Keratinocyte (primary cell): ENCODE measurements at places on chromosomes 7 and 10. TPM values are rescaled to one million over a fixed set of nuclear protein-coding genes. Genes with fewer than 3 reads are reported as not detected.

DNA sequence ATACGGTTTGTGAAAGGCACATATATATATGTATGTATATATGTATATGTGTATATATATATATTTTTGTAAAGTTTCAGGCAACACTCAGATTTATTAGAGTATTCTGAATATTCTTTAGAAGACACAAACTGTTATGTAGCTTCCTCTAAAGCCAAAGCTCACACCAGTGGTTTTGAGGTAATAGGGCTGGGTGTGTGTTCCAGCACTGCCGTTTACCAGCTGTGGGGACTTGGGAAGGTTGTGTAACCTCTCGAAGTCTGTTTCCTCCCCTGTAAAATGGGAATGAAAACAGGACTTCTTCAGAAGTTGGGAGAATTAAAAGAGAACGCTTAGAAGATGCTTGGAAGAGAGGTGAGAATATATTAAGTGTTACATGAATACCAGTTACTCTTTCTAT, 94.8 kb downstream of the PRPF18 start:
- no peak for DNase-seq

- no peak for DNase-seq
Observed at GRCh38 chr7:142860968-142861367, 6.1 kb downstream of the EPHB6 start.

DNA sequence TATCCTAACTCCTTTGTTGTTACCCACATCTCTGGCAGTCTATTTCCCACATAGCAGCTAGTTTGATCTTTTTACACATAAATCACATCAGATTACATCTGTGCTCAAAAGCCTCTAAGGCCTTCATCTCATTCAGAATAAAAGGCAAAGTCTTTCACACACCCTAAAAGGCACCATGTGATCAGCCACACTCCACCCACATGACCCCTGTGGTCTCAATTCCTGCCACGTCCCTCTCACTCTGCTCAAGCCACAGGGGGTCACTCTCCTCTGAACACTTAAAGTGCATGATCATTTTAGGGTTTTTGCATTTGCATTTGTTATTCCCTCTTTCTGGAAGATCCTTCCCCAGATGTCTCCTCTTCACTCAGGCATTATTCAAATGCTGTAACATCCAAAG, 30.8 kb downstream of the ELAPOR2 start:
- DNase-seq: no peak

GRCh38 chr10:91422915-91423314, 12.8 kb downstream of the HECTD2 start:
- no peak for DNase-seq

DNA sequence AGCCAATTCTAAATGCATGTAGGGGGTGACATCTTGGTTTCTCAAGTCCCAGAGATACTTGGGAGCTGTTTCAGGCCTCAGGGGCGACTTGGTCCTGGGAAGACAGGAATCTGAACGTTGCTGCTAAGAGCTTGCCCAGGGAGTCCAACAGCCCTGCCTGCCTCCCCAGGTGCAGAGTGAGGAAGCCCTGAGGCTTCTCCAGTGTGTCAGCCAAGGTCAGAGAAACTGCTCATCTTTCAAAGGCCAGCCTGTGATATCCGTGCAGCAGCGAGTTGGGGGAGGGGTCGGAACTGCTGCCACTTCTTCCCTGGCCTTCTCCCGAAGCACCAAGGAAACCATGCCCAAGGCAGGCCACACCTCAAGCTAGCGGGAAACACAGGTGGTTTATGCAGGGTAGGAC, 9.7 kb downstream of the GDF2 start:
- no peak for DNase-seq

DNA sequence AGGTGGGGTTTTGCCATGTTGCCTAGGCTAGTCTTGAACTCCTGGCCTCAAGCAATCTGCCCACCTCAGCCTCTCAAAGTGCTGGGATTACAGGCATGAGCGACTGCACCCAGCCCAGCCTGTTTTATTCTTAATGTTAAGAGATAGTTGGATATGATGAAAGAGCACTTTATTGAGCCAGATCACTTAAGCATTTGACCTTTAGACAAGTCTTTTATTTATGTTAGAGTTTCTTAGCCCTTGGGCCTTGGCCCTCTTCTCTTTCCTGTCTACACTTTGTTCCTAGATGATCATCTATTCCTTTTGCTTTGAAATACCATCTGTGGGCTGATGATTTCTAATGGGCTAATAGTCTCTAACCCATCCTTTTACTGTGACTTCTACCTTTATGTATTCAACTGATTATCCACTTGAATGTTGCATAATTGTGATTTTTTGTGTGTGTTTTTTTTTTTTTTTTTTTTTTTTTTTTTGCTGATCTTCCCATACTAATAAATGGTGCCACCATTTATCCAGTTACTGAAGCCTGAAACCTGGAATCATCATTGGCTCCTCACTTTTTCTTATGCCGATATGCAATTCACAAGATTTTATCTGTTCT, 34.8 kb downstream of the BTRC start:
- DNase-seq: no peak

DNA sequence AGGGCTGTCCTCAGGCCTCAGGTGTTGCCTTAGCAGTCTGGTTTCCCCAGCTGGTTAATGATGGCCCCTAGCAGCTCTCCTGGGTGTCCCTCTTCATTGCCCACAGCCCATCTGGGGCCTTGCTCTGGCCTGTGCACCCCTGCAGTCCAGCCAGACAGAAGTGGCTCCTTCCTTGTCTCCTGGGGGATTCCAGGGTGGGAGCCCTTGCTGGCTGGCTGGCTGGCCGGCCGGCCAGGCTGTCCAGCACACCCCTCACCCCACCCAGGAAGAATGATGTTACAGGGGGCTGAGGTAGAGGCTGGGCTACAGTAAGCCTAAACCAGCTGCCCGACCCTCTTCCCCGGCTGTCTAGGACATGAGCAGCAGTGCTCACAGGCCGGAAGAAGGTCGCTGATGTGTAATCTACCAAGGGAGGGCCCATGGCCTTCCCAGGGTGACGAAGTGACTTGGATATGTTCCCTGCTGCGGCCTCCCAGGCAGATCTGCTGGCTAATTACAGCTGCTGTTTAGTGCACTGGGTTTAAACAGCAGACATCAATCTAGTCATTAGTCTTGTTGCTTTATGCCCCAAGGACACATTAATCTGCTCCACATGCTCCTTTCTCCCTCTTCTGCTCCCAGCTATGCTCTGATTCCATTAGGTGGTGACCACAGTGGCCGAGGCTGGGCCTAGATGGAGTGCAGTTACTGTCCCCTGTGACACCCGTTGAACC, 53.8 kb upstream of the LRRC4 start:
- DNase-seq: no peak

DNA sequence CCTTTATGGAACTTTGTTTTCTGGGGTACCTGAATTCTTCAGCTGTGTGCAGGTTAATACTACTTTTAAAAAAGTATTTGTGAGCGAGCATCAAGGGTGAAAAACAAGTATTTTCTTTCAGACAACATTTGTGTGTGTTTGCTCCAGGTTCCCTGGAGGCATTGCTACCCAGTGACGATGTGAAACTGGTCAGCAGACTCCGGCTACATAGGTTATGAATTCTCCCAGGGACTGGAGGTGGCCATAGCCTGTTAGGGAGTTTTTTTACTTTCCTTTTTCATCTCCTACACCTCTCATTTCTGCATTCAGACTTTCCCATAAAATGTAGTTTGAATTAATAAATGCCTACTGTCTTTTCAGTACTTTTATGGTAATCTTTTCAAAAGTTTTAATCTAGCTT, 7.6 kb downstream of the AKR1D1 start:
- DNase-seq: no peak

DNA sequence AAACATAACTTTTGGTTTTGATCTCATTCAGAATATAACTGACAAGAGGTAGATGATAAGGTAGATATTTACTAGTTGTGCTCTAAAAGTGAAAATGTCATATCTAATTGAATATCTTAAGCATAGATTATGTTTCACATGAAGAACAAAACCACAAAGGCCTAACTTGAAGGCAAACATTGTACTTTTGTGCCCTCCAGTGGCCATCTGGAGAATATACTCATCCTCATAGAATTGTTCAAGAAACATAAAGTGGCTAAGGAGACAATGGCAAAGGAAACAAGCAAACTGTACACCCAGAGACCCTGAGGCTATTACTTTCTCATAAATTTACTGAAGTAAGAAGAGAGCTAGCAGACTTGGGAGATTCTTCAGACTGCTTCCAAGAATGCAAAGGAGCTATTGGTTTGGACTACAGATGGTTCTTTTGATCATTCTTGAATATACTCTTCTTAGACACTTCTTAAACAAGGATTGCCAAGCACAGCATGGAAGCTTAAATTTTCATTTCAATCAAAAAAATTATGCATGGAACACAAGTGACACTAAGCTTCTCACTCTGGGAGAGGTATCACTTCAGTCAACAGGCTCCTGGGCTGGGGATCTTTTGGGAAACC, 98.2 kb upstream of the DKK1 start:
- DNase-seq: no peak

GRCh38 chr10:115624448-115624847, 531.3 kb downstream of the ATRNL1 start:
- no peak for DNase-seq

- no peak for DNase-seq
Observed at GRCh38 chr10:79139124-79139835, 70.5 kb downstream of the ZMIZ1 start.

- no peak for DNase-seq
Observed at GRCh38 chr10:113732966-113733365, 18.5 kb upstream of the PLEKHS1 start.

- DNase-seq: no peak
Observed at GRCh38 chr10:75229971-75230370, 5.8 kb downstream of the COMTD1 start.

DNA sequence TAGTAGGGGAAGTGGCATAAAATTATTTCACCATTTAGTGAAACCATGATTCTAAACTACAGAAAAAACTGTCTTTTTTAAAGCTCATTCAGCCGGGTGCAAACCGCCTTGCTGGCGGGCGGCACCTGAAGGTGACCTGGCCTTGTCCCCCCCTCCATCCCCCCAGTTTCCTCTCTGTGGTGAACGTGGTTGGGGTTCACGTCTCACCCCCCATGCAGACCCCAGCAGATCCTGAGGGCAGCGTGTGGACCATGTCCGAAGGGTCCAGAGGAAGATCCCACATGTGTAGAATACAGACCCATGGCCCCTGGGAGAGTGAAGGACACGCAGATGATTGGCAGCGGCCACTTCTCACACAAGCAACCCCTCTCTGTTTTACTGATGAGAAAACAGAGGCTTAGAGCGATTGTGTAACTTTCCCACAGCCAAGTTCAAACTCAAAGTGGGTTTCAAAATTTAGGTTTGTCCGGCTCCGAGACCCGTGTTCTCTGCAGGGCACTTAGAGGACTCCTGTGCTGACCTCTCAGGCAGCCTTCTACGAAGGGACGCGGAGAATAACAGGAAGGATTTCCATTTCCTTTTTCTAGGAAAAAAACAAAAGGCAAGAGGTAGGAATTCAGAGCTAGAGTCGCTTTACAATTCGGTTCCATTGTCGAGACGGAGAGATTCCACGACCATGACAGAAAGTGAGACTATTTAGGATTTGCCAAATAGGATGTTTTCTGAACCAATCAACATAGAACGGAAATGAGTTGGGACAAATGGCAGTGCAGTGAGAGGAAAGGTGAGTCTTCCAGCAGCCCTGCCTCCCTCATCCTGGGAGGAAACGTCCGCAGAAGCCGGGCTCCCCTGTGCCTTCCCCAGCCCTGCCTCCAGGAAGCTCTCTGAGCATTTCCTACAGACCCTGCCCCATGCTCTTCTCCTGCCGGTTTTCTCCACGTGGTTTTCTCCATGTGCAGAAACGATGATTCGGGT, 67.6 kb upstream of the PITRM1 start:
- no peak for DNase-seq

PITX3 gene
- not detected in 3 replicates for polyA plus RNA-seq

C10orf90 gene
- not detected in 3 replicates for polyA plus RNA-seq

MMD2 gene
- polyA plus RNA-seq: not detected in 3 replicates

ADIRF gene
- 136 to 164 TPM (median 157 TPM) in 3 replicates for polyA plus RNA-seq

IQCE gene
- polyA plus RNA-seq: 4.7 to 9.1 TPM (median 5.2 TPM) in 3 replicates

CPA5 gene
- polyA plus RNA-seq: 0.24 to 0.35 TPM (median 0.27 TPM) in 3 replicates

VPS37D gene
- polyA plus RNA-seq: 0.65 to 1.5 TPM (median 0.81 TPM) in 3 replicates

THNSL1 gene
- polyA plus RNA-seq: 1.8 to 4.1 TPM (median 2.2 TPM) in 3 replicates

EIF5AL1 gene
- polyA plus RNA-seq: 0.91 to 2.3 TPM (median 1.2 TPM) in 3 replicates
